ENCODE measurements at places on chromosomes 1 and 21.
A peak's percentile ranks its signal among the peaks of the same experiment; 100 is the strongest.

DNA sequence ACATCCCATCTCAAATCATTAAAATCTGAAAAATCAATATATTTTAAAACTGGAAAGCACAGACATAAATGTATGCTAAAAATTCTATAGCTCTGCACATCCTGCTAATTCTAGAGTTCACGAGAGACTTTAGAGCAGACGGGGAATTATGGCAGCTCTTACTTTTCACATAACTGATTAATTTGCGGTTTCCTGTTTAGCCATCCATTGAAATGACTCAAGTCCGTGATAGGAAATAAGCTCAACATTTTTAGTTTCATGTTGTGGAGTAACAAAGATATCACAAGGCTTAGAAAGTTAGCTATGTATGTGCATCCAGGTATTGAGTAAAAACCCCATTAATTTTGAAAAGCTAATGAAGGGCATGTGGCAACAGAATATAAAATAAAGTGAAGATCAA, 123.2 kb downstream of the SMYD2 start:
- no peak for DNase-seq

DNA sequence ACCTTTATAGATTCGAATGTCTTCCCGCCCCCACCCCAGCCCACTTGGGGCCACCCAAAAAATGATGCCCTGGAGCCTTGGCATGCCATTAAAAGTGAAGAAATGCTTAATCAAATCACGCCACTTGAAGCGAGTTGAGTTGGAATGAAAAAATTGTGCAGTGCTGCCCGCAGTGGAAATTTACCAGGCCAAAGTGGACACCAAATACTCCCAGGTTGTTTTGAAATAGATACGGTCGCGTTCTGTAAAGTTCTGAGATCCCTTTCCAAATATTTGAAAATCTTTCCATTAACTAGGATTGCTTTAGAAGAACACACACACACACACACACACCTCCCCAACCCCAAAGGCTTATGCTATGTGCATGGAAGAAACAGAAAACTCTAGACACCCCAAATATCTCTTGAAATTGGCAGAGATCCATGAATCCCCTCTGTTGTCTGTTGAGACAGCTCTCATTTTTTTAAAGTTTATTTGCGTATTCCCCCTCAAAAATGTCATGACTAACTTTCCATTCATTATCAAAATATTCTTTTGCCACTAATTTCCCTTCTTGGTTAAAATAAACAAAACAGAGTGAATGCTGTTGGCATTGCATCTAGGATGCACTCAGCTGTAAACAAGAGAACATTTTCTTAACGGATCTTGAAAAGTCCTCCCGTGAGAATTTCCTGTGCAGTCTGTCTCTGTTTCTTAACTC, 142.3 kb upstream of the KCNE2 start:
- no peak for DNase-seq

GRCh38 chr1:101632548-101633272, 364.0 kb downstream of the OLFM3 start:
- no peak for DNase-seq

- no peak for DNase-seq
Measured at GRCh38 chr1:84802567-84803232, 90.3 kb downstream of the LPAR3 start.

DNA sequence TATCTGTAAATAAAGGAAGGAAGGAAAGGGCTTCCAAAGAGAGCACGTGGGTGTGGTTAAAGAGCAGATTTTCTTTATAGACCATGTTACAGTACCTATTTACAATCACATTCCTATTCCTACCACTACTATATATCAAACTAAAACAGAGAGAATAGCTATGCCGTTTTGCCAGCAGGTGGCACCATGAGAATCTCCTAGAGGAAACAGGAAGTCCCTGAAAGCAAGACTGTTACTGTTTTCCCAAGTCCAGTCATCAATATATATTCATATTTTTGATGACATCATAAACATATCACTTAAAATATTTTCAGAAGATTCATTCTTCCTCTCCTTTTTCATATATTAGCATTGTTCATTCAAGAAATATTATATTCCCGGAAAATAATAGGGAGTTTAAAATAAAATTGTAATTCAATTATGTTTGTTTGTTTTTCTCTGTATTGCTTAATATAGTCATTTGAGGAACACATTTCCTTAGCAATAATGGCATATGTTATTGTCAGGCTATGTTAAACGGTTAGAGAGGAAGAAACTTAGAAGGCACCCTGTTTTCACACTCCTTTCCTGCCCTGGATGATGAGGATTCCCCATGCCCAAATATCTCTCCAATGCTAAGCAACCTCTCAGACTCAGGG, 6.6 kb downstream of the CCDC190 start:
- DNase-seq, result peak; percentile 52

DNA sequence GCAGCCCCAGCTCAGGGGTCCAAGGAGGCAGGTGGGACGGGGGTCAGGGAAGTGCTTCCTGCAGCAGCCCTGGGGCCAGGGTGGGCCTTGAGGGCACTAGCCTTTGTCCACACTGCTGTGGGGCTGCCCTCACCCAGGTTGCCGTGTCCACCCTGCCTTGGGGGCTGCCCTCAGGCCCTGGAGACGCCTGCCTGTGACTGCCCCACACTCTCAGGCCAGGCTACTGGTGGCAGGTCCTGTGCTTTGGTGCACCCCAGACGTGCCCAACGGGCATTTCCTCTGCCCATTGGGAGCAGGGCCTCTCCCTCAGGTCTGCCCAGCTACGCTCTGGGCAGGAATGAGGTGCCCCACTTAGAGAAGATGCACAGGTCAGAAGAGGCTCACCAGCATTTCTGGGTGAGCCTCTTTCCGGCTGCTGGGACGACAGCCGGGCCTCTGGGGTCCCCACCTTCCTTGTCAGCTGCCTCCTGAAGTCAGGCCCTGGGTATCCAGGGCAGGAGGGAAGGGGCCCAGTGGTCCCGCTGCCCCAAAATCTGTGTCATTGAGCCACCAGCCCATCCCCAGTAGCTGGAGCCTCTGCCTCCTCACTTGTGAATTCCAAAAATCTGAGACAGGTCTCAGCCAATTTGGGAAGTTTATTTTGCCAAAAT, 2.7 kb upstream of the MMEL1 start:
- no peak for DNase-seq

- DNase-seq, result no peak
Measured at GRCh38 chr1:215132156-215132555, 49.6 kb downstream of the KCNK2 start.

- no peak for DNase-seq
Measured at GRCh38 chr21:44918581-44919033, 2.1 kb downstream of the ITGB2 start.

DNA sequence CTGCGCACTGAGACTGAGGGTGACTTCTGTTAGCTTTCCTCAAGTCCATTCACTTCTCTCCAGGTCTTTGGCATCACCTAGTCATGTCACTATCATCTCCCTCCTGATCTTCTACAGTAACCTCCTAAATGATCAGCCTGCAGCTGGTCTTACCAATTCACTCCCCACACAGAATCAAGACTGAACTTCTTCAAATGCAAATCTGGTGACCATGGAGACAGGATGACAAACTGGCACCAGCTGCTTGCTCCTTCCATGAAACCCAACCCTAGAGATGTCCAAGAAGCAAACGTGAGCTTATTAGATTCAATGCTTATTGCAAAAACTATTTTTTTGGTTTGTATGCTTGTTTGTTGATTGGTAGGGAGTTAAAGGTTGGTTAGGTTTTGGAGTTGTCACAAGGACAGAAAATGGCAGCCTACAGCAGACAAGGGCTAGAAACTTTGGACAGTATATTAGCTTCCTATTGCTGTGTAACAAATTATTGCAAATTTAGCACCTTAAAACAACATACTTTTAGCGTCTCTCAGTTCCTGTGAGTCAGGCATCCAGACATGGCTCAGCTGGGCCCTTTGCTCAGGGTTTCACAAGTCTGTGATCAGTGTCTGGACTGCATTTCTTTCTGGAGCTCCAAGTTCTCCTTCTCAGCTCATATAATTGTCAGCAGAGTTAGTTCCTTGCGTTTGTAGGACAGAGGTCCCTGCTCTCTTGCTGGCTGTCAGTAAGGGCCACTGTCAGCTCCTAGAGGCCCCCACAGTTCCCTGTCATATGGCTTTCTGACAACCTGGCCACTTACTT, 53.3 kb upstream of the GJA8 start:
- no peak for DNase-seq

All from CD4-positive, alpha-beta T cell treated with Interleukin-4 for 4 hours (primary cell).